Activated CD8-positive, alpha-beta memory T cell treated with anti-CD3 and anti-CD28 coated beads, Interleukin-2, amount 10 ng/mL, durations not matched to agents 7 days and 5 days (primary cell): ENCODE measurements at places on chromosomes 7 and 10. TPM values are rescaled to one million over a fixed set of nuclear protein-coding genes. Genes with fewer than 3 reads are reported as not detected.

- H3K27me3 ChIP-seq: peaks cover 3% of the 10 kb centered on the region
- DNase-seq: no peak
- H3K4me1 ChIP-seq: no peaks in the 10 kb centered on the region
- no peak overlapping the region for H3K4me3 ChIP-seq
Measured at GRCh38 chr10:58107506-58107905, 160.2 kb downstream of the IPMK start.

- no peaks in the 10 kb centered on the region for H3K36me3 ChIP-seq
- H3K4me1 ChIP-seq: peaks cover 24% of the 10 kb centered on the region
- DNase-seq: peak; percentile 82
- peak overlapping the region; percentile 83 for H3K27ac ChIP-seq
- peak overlapping the region; percentile 14 for H3K4me3 ChIP-seq
- H3K27me3 ChIP-seq: peaks cover 29% of the 10 kb centered on the region
Measured at GRCh38 chr7:141053626-141054025, 20.2 kb upstream of the TMEM178B start.

DNA sequence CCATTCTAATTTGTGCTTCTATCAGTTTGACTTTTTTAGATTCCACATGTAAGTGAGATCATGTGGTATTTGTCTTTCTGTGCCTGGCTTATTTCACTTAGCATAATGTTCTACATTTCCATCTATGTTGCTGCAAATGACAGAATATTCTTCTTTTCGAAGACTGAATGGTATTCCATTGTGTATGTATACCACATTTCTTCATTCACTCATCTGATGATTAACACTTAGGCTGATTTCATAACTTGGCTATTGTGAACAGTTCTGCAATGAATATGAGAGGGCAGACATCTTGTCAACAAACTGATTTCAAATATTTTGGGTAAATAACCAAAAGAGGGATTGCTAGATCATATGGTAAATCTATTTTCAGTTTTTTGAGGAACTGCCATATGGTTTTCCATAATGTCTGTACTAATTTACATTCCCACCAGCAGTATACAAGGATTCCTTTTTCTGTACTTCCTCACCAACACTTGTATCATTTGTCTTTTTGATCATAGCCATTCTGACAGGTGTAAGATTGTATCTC is 52.9 kb downstream of the ZNF22 start:
- H3K4me3 ChIP-seq: no peak overlapping the region
- no peaks in the 10 kb centered on the region for H3K36me3 ChIP-seq
- peaks cover 13% of the 10 kb centered on the region for H3K27me3 ChIP-seq
- H3K4me1 ChIP-seq: no peaks in the 10 kb centered on the region
- no peak for DNase-seq
- no peak overlapping the region for H3K27ac ChIP-seq

DNA sequence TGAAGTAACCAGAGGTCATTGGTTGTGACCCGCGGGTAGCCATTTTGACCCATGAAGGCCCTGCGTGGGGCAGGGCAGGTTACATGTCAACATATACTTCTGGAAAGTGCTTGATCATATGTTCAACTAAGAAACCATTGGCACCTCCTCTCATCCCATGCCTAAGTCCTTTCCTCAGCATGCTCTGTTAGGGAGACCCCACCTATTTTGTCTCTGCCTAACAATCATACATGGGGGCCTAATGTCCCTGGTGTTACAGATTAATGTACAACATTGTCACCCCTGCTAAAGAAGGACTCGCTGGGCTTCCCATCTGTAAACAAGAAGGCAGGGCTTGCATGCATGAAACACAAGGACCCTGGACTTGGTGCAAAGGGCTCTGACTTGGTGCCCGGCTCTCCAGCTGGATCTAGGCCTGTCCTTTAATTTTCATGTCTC is 133.7 kb upstream of the TNS3 start:
- no peak for DNase-seq
- H3K36me3 ChIP-seq: no peaks in the 10 kb centered on the region
- H3K27ac ChIP-seq: no peak overlapping the region
- H3K4me3 ChIP-seq: no peak overlapping the region
- H3K4me1 ChIP-seq: no peaks in the 10 kb centered on the region

ANKRD30A gene
- not detected for total RNA-seq

DNA sequence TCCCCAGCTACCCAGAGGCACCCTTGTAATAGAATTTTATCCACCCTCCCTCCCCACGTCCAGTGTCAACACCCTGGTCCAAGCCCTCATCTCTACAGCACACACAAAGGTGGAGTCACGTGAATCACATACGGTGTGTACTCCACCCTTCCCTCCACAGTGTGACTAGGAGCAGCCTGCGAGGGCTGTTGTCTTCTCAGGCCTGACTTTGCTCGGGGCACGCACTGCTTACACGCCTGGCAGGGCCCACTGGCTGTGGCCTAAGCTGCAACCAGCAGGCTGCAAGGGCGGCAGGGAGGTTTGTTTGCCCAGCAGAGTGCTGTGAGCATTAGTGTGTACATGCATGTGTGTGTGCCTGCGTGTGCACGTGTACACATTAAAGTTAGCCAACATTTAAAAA is 93.7 kb downstream of the COBL start:
- H3K27me3 ChIP-seq: no peaks in the 10 kb centered on the region
- no peak overlapping the region for H3K4me3 ChIP-seq
- no peaks in the 10 kb centered on the region for H3K4me1 ChIP-seq
- no peaks in the 10 kb centered on the region for H3K36me3 ChIP-seq
- no peak overlapping the region for H3K27ac ChIP-seq

GRCh38 chr10:104014176-104014575 is 47.2 kb downstream of the SLK start:
- H3K4me1 ChIP-seq: peaks cover 7% of the 10 kb centered on the region
- H3K36me3 ChIP-seq: peaks cover 31% of the 10 kb centered on the region
- H3K4me3 ChIP-seq: no peak overlapping the region

THSD7A gene
- not detected for total RNA-seq

DNA sequence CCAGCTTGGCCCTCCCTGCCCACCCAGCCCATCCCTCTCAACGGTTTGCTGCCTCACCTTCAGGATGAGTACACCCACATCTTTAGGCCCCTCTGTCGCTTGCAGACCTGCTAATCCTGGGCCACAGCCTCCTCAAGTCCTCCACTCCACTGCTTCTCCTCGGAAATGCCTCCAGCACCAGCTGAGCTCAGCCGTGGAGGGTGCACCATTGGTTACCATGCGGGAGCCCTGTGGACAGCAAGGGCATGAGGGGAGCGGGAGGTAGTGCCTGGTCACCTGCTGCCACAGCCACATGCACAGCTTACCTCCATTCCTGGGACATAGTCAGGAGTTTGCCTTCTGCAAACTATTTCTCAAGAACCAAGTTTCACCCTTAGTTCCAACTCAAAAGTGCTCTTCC is 286.3 kb upstream of the ZMIZ1 start:
- H3K4me3 ChIP-seq: no peak overlapping the region
- H3K4me1 ChIP-seq: no peaks in the 10 kb centered on the region
- no peak overlapping the region for H3K27ac ChIP-seq
- peaks cover 6% of the 10 kb centered on the region for H3K27me3 ChIP-seq
- no peak for DNase-seq

DNA sequence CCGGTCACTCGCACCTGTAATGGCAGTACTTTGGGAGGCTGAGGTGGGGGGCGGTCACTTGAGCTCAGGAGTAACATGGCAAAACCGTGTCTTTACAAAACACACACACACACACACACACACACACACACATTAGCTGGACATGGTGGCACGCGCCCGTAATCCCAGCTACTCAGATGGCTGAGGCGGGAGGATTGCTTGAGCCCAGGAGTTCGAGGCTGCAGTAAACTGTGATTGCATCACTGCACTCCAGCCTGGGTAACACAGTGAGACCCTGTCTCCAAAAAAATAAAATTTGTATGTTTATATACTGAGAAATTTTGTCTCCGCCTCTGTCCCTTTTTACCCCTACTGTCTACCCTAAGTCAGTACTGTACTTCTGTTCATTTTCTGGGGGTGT is 86.6 kb downstream of the CUX1 start:
- peaks cover 1% of the 10 kb centered on the region for H3K4me1 ChIP-seq
- no peaks in the 10 kb centered on the region for H3K36me3 ChIP-seq
- no peak overlapping the region for H3K27ac ChIP-seq
- no peaks in the 10 kb centered on the region for H3K27me3 ChIP-seq
- no peak for DNase-seq
- no peak overlapping the region for H3K4me3 ChIP-seq

SORBS1 gene
- total RNA-seq: 0.89 TPM

DNA sequence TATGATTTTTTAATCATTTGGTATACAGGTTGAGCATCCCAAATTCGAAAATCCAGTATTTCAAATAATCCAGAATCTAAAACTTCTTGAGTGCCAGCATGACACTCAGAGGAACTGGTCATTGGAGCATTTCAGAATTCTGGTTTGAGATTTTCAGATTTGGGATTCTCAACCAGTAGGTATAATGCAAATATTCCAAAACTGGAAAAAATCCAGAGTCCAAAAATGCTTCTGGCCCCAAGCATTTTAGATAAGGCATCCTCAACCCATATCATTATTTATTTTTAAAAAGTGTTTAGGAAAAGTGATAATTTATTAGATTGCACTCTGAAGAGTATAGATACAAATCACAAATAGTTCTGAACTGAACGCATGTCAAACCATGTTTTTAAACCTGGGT is 120.7 kb downstream of the VPS50 start:
- DNase-seq: no peak
- no peak overlapping the region for H3K27ac ChIP-seq
- peaks cover 10% of the 10 kb centered on the region for H3K36me3 ChIP-seq
- no peaks in the 10 kb centered on the region for H3K27me3 ChIP-seq
- no peak overlapping the region for H3K4me3 ChIP-seq

CTTNBP2 gene
- not detected for total RNA-seq

DNA sequence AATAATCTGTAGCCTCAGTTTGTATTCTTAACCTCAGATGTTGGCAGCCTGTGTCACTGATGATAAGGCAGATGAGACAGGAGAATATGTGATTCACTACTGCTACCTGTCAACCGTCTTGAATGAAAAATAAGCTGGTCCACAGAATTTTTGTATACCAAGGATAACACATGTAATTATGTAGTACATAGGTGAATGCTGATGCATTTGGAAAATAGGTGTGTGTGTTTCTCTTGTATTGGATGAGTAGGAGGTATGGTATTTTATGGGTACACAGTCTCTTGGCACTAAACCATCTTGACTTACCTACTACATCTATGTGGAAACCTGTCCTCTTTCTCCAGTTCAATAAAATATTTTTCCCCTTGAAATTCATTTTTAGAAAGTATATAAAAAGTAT is 20.7 kb upstream of the ZRANB1 start:
- DNase-seq: no peak
- H3K27ac ChIP-seq: no peak overlapping the region
- peaks cover 25% of the 10 kb centered on the region for H3K4me1 ChIP-seq
- no peaks in the 10 kb centered on the region for H3K27me3 ChIP-seq
- H3K4me3 ChIP-seq: no peak overlapping the region

- H3K4me3 ChIP-seq: no peak overlapping the region
- H3K27ac ChIP-seq: peak overlapping the region; percentile 45
- H3K27me3 ChIP-seq: no peaks in the 10 kb centered on the region
- H3K4me1 ChIP-seq: peaks cover 5% of the 10 kb centered on the region
- H3K36me3 ChIP-seq: no peaks in the 10 kb centered on the region
Measured at GRCh38 chr10:96639899-96640298, 53.1 kb upstream of the TM9SF3 start.

- no peaks in the 10 kb centered on the region for H3K27me3 ChIP-seq
- H3K36me3 ChIP-seq: no peaks in the 10 kb centered on the region
Measured at GRCh38 chr10:46267132-46267985, 19.4 kb upstream of the ANTXRL start.

- H3K4me3 ChIP-seq: no peak overlapping the region
- peaks cover 7% of the 10 kb centered on the region for H3K4me1 ChIP-seq
- H3K27me3 ChIP-seq: peaks cover 49% of the 10 kb centered on the region
- H3K27ac ChIP-seq: no peak overlapping the region
Measured at GRCh38 chr10:113169853-113170460, 219.9 kb downstream of the TCF7L2 start.

NEUROG3 gene
- not detected for total RNA-seq

DNA sequence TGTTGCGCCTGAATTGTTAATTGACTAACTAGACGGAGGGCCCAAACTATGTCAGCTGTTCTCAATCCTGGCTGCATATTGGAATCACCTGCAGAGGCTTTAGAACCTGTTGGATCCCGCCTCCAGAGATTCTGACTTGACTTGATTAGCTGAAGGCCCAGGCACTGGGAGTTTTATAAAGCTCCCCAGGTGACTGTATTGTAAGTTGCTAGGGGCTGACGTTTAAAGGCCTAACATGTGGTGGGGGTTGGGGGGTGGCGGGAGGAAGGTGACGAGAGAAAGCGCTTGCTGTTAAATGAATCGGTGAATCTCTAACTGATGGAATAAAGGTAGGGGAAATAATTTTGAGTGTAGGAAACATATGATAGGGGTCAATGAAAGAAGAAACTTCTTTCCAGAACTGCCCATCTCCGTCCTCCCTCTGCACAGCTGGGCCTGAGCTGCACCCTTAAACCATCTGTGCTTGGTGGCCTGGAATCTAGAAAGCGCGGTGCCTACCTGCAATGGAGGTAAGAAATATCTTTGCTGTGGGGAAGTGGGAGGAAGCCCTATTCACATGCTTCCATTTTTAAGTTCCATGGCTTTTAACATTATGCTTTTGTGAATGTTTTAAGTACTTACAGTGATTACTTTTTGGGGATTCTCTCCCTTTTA is 225.0 kb upstream of the FAM3C start:
- no peak overlapping the region for H3K4me3 ChIP-seq
- H3K27ac ChIP-seq: no peak overlapping the region
- no peak for DNase-seq
- no peaks in the 10 kb centered on the region for H3K36me3 ChIP-seq

GRCh38 chr7:36295090-36295489 is 94.6 kb upstream of the ANLN start:
- H3K27ac ChIP-seq: no peak overlapping the region
- peaks cover 16% of the 10 kb centered on the region for H3K4me1 ChIP-seq
- H3K36me3 ChIP-seq: no peaks in the 10 kb centered on the region
- no peaks in the 10 kb centered on the region for H3K27me3 ChIP-seq

GRCh38 chr7:122790591-122790990 is 87.9 kb upstream of the RNF148 start:
- H3K4me3 ChIP-seq: no peak overlapping the region
- no peaks in the 10 kb centered on the region for H3K36me3 ChIP-seq
- DNase-seq: no peak
- no peaks in the 10 kb centered on the region for H3K4me1 ChIP-seq

GRCh38 chr10:49541762-49542161 is 2.8 kb upstream of the ERCC6 start:
- H3K36me3 ChIP-seq: peaks cover 2% of the 10 kb centered on the region
- peaks cover 19% of the 10 kb centered on the region for H3K4me1 ChIP-seq
- H3K27ac ChIP-seq: no peak overlapping the region
- DNase-seq: no peak
- no peak overlapping the region for H3K4me3 ChIP-seq

DNA sequence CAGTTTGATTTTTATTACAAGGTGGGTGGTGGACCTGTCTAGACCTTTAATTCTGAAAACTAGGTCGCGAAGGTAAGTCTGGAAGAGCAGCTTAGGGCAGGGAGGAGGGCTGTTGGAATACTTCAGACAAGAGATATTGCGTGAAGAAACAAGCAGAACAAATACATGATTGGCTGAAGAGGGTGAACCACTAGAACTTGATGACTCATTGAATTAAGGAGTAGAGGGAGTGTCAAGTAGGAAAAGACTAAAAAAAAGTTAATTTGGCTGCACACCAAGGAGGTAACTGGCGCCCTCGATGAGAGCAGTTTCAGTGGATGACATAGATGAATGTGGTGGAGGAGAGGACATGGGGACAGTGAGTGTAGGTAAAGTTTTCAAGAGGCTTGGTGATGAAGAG is 41.3 kb downstream of the WNT2 start:
- DNase-seq: no peak
- peaks cover 2% of the 10 kb centered on the region for H3K27me3 ChIP-seq
- H3K4me3 ChIP-seq: no peak overlapping the region
- no peaks in the 10 kb centered on the region for H3K36me3 ChIP-seq
- no peaks in the 10 kb centered on the region for H3K4me1 ChIP-seq

GRCh38 chr10:91689731-91690168 is 56.9 kb upstream of the PPP1R3C start:
- no peak overlapping the region for H3K4me3 ChIP-seq
- H3K36me3 ChIP-seq: no peaks in the 10 kb centered on the region
- H3K27ac ChIP-seq: no peak overlapping the region
- peaks cover 14% of the 10 kb centered on the region for H3K27me3 ChIP-seq
